ENCODE measurements at places on chromosomes 7 and 10.
A peak's percentile ranks its signal among the peaks of the same experiment; 100 is the strongest.

DNA sequence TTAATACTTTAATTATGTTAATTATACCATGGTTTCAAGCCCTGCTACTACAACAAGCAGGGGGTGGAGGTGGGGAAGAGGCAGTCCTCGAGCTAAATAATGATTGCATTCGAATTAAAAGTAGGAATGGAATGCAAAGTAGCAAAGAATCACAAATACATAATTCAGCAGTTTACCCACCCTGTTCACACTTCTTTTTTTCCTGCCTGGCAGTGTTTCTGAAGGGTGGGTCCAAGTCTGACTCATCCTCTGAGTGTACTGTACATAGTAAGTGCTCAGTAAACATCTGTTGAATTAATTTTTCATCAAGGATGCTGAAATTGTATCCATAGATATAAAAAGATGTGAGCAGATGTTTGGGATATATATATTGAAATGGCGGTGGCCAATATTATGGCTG is 778.8 kb downstream of the LRMDA start:
- DNase-seq, result no peak

DNA sequence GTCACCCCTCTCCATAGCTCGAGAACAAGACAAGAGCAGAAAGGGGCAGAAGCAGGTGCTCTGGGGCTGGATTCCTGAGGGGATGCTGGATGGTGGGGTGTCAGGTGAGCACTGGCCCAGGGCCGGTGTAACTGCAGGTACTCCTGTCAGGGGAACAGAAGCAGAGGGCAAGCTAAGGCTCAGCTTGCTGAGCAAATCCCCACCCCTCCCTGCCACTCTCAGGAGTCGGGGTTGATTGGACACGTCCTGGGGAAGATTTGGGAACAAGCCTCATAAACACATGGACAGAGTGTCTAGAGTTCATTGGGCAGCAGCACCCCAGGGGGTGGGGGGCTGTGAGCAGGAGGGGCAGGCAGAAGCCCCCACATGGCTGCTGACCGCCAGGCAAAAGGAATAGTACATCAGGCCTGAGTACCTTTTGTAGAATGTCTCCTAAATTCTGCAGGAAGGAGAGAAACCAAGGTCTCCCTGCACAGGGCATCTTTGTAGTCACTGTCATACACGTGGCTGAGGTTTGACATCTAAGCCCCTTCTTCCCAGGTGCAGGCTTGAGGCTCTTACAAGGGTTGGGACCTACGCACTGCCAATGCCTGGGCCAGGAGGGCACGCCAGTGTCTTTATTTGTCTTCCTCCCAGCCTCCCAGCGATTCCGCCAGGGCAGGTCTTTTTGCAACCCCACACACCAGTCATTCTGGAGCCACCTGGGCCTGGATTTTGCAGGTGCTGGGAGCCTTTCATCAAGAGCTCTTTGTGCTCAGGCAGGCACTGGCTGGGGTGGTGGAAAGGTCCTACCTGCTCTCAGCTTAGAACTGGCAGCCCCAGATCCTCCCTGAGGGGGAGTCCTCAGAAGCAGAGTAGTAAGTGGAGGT is 2.8 kb downstream of the CALML3 start:
- no peak for DNase-seq

DNA sequence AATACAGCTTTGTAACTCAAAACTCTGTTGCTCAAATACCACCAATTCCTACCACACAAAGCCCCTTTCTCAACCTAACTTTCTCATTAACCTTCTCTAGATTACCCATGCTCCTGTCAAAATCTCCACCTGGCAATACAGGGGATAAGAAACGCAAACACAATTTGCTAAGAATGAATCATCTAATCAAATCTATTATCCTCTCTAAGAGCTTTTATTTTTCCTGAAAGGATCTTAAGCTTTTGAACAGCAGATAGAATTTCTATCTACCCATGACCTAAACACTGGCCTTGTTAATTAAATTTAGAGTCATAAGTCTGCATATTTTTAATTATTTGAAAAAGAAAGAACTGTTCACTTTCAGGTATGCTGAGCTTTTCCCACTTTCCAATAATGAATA is 98.3 kb downstream of the HBP1 start:
- DNase-seq, result no peak

- peak; percentile 76 for DNase-seq
Measured at GRCh38 chr10:3783682-3784432, 1.2 kb downstream of the KLF6 start.

- no peak for DNase-seq
Measured at GRCh38 chr7:102944241-102944640, 31.4 kb downstream of the LRRC17 start.

DNA sequence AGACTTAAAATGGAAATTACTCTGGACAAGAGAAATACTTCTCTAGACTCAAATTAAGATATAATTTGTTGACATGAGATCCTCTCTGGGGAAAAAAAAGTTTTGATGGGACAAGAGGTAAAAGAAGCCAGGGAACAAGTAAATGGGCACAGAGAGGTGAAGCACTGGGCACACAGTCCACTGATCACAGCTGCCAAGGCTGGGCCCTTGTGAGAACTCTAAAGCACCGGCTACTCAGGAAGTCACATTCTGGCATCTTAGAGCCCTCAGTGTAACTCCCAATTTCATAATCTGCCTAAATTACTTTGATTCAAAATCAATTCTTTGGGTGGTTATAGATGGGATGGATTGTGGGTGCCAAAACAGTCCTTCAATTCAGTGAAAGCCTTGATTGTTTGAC is 123.2 kb upstream of the CACNA2D1 start:
- DNase-seq, result no peak

- no peak for DNase-seq
Measured at GRCh38 chr10:11179516-11180105, 161.9 kb downstream of the CELF2 start.

- DNase-seq, result peak; percentile 31
Measured at GRCh38 chr7:36286226-36286625, 103.4 kb upstream of the ANLN start.

DNA sequence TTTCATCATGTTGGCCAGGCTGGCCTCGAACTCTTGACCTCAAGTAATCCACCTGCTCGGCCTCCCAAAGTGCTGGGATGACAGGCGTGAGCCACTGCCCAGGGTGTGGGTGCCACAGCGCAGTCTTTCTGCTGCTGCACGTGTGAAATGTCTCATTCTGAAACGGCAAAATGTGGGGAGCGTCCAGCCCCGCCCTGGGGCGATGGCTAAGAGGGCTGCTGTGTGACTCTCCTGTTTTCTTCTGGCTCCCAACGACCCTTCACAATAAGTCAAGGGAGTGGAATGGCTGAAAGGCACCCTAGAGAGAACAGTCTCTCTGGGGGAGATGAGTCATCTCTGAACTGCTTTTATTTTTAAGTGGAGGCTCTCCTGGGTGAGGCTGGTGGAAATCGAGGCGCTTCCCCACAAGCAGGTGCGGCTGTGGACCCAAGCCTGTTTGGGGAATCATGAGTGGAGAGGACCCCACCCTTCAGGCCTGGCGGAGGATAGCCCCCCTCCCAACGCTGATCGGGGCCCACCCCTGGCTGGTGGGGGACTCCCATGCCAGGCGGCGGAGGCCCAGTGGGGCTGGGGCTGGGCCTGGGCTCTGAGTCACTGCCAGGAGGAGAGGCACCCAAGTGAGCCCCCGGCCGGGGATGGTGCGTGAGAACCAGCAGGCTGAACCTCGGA is 18.0 kb downstream of the ADAP1 start:
- no peak for DNase-seq

- no peak for DNase-seq
Measured at GRCh38 chr10:92604841-92605240, 11.9 kb downstream of the KIF11 start.

GRCh38 chr7:44622342-44623151 is 16.1 kb downstream of the OGDH start:
- DNase-seq, result no peak

- no peak for DNase-seq
Measured at GRCh38 chr10:8594176-8594575, 539.7 kb downstream of the GATA3 start.

DNA sequence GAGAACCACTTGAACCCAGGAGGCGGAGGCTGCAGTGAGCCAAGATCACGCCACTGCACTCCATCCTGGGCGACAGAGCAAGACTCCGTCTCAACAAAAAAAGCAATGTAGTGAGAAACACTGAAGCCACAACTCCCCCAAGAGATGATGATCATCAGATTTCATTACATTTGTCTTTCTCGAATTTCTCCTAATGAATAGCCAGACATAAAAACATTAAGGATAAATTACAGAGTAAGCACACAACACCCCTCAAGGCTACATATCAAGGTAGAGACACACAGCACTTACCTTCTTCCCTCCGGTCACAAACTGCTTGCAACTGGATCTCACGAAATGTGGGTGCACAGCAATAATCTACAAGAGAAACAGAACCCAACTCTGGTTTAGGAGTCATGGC is 91.5 kb downstream of the VPS41 start:
- DNase-seq, result no peak
